A549 (cell line): ENCODE measurements at places on chromosomes 2 and 18.

- DNase-seq: no peak
Observed at GRCh38 chr18:35049111-35050027, 8.2 kb downstream of the MAPRE2 start.

DNA sequence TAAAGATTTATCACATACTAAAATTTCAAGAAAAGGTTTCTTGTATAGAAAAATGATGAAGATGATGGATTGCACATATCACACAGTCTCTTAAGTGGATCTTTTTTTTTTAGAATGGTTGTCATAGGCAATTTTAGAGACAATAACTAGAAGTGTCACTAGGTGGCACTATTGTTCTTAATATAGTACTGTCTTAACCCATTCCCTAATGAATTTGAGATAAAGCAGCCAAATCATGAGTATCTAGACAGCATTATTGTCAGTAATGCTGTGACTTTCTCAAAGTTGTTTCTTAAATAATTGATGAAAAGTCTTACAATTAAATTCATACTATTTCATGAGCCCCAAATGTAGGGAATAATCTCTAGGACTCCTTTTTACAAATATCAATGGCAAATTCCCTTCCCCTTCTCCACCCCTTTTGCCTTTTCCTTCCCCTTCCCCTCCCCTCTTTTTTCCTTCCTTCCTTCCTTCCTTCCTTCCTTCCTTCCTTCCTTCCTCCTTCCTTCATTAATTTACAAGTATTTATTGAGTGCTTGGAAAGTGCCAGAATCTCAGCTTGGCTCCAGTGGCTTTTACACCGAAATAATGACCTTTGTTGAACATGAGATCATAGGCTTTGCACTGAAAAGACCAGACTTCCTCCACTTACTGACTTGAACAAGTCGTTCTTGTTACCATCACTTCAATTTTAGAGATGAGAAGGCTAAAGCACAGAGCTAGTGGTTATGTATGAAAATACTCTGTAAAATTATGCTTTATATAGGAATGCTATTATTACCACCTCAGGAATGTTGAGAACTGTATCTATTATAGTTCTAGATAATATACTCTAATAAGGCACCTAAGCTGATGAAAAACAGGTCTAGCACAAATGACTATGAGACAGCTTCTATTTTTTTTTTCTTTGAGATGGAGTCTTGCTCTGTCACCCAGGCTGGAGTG lies 19.8 kb downstream of the MYL12B start:
- DNase-seq: peak; percentile 55

- DNase-seq: no peak
Observed at GRCh38 chr2:148553332-148553887, 91.1 kb upstream of the EPC2 start.

DNA sequence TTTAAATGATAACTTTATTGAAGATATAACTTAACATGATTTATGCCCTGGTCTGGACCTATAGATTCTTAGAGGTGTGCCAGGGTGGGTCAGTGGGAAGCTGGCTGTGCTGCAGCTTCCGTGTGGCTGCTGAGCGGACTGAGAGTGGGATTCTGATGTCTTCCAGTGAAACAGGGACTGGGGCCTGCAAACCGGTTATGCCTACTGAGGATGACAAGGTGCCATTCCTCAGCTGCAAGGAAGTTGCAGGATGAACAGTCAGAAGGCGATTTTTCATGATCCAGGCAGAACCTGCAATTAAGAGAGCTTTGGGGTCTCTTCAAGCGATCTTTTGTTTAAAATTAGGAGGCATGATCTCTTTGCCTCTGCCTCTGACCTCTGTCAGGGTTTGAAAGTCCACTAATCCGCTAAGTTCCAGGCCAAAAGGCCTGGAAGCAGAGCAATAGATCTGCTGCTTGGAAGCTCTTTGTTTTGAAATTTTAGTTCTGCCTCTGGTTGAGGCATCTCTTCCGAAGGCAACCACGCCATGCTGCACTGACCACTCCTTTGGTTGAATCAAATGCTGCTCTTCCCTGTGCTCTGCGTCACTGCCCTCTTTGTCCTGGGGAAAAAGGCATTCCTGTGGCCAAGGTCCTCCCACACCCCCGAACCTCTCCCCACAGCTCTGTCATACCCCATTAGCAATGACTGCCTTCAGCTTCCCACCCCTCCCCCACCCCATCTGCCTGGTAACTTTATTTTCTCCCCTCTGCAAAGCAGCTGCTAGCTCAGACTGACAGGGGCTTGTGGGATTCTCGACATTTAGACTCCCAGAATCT lies 2.0 kb downstream of the TMEM169 start:
- no peak for DNase-seq

GRCh38 chr18:64444819-64445218 lies 295.9 kb upstream of the LINC00305 start:
- DNase-seq: no peak

- no peak for DNase-seq
Observed at GRCh38 chr2:241612156-241613016, 24.6 kb downstream of the THAP4 start.

DNA sequence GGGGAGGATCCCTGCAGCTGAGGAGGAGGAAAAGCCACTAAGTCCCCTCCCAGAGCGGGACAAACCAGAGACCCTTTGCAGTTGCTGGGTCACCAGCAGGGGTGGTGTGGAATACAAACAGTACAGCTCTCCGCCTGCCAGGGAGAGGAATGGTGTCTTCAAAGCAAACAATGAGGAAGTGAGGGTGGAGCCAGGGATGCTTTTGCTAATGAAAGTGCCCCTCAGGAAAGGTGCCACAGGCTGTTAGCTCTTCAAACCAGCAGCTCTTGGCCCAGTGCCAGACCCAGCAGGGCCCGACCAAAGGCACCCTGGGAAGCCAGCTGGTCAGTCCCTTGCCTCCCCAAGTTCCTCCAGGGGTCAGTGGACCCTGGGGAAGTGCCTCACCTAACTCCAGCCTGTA lies 102.8 kb downstream of the HIBCH start:
- peak; percentile 10 for DNase-seq

DNA sequence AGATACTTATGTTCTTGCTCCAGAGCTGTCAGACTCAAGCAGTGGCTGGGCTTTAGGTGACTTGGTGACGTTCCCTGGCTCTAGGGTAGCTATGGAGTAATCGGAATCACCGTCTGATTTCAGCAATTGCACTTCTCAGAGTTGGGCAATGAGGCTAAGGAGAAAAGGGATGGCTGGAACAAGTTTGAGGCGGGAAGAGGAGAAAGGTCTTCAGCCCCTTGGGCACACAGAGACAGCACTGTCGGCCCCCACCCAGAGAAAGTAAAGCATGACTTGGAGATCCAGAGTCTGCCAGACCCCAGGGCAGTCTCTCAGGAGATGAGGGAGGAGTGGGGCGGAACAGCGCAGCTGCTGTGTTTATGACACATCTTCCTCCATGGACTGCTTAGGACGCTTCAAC lies 114.5 kb downstream of the KLHL29 start:
- DNase-seq: no peak

DNA sequence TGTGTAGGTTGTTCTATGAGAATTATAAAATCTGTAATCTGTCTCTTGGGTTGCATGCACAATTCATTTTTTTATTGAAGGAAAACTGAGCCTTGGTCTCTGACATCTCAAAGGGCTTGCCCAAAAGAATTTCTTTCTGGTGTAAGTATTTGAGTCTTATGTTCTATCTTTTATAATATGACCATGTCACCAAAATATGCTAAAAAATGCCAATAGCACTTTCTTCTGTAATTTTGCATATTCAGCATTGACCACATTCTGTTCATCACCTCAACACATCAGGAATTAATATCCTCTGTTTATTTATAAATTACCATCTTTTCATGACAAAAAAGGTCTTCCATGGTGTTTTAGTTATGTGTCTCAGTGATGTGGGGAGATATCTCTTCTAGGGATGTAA lies 268.7 kb upstream of the TCF4 start:
- no peak for DNase-seq

DNA sequence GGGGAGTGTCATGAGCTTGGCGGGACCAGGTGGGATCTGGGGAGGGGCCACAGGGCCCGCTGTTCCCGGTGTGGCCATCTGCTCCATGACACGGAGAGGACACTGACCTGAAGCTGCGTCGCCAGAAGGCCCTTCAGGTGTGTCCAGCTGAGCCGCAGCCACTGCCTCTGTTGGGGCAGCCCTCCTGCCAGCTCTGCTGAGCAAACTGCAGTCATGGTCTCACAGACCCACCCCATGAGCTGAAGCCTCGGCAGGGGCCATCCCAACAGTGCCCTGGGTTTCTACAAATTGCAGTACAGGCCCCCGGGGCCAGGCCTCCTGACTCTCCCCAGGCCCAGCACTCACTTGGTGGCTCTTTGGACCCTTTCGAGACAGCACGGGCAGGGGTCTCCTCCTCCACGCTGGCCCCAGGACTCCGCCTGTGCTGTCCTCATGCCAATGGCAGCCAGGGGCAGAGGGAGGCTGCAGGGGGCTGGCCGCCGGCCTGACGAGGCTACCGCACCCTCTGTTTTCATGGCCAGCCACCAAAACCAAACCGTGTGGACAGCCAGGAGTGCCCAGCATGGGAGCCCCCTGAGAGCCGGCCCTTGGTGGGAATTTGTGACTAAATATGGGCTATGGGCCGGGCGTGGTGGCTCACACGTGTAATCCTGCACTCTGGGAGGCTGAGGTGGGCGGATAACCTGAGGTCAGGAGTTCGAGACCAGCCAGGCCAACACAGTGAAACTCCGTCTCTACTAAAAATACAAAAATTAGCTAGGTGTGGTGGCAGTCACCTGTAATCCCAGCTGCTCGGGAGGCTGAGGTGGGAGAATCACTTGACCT lies 175.2 kb upstream of the SALL3 start:
- DNase-seq: no peak

DNA sequence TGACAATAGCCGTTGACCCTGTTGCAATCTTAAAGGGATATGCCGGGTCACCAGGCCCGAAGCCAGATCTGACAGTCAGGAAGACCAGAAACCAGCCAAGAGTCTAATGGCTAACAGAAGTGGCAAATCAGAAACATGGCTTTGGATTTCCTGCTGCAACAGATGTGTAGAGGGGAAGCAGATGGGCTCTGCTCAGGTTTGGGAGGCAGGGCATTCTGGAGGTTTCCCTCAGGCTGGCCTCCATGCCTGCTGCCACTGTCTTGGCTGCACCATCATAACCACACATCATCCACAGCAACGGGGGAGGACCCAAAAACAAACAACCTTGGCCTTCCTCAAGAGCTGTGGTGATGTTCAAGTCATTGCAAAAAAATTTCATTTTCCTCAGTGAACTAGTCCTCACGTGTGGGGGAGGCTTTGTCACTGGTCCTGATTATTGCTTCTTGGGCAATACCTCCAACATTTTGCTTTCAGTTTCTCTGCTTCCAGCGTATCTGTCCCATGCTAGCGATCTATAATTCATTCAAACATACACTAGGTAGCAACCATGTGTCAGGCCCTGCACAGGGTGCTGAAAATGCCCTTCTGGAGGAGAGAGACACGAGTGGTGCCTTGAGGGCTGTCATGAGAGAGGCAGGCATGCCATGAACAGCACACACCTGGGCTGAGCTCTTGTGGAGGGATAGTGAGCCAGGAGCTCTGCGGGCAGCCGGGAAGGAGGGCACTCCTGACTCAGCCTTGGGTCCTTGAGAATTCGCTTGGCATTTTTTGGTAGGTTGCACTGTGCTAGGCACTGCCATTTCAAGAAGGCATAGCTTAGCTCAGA lies 48.2 kb upstream of the LGALSL start:
- DNase-seq: no peak

- no peak for DNase-seq
Observed at GRCh38 chr2:19559596-19560240, 201.3 kb upstream of the OSR1 start.

- DNase-seq: peak; percentile 91
Observed at GRCh38 chr2:241354668-241355658, 1.1 kb upstream of the FARP2 start.

DNA sequence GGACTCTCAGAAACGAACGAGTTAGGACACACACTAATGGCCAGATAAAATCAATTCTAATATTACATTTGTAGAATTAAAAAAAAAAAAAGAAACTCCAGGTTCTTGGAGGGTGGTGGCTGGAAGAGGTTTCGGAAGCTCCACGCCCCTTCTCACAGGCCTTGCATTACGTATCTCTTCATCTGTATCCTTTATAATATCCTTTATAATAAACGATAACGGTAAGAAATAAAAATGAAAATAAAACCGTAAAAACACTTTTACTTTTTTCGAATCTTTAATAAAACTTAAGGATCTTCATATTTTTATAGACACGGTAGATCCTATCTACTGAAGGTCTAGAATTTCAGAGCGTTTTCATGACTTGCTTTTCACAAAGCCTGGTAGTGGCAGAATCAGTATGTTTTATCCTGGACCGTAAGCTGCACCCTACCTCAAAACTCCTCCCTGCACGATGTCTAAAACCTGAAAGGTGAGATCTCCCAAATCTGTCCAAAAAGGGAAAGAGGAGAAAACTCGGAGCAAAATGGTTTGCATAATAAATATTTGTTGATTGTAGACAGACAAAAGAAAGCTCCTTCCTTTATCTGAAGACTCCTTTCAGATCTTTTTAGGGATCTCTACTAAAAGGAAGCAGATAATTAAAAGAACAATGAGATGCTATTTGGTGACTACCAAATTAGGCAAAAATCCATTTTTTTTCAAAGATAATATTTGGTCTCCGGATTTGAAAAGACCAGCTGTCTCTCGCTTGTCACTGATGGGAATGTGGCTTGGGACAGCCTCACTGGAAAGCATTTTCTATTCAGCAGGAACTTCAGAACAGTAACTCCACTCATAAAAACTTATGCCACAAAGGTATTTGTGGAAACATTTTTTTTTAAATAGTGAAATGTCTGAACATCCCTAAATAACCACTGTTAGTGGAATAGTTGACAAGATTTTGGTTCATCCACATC lies 2.0 kb upstream of the CXCR4 start:
- no peak for DNase-seq

DNA sequence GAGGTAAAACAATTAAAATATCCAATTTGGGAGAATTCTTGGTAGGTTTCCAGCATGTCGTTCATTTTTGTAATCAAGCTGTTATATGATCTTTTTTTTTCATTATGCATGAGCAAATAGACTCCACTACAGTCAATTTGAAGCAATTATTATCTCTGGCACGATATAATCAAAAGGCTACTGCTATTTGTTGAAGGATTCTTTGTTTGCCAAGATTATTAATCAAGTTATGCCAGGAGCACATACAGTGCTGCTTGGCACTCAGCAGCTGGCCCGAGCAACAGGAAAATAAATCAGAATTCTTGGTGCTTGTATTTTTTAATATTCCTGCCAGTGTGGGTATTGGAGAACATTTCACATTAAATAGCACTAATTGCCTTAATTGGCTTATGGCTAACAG lies 279.5 kb downstream of the RND3 start:
- DNase-seq: no peak

DNA sequence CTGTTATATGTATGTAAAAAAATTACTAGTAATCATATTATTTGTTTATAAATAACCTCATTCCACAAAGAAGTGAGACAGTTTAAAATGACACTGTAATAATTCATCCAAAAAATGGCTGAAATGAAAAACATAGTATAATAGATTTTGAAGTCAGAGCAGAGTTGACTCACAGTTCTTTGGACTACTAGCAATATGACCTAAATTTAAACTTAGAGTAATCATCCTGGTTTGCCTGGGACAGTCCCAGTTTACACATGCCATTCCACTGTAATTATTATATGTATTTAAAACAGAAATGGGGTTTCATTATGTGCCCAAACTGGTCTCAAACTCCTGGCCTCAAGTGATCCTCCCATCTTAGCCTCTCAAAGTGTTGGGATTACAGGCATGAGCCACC lies 48.3 kb downstream of the CCDC88A start:
- no peak for DNase-seq
